ENCODE measurements at places on chromosomes 6 and 20.

GRCh38 chr20:58447511-58448391 lies 58.7 kb downstream of the VAPB start:
- DNase-seq, result peak; percentile 54

- DNase-seq, result no peak
These were observed 28.4 kb upstream of the BTN3A2 start for GRCh38 chr6:26336355-26337198.

GRCh38 chr6:140744659-140745320 lies 1370.3 kb upstream of the CITED2 start:
- DNase-seq, result no peak

DNA sequence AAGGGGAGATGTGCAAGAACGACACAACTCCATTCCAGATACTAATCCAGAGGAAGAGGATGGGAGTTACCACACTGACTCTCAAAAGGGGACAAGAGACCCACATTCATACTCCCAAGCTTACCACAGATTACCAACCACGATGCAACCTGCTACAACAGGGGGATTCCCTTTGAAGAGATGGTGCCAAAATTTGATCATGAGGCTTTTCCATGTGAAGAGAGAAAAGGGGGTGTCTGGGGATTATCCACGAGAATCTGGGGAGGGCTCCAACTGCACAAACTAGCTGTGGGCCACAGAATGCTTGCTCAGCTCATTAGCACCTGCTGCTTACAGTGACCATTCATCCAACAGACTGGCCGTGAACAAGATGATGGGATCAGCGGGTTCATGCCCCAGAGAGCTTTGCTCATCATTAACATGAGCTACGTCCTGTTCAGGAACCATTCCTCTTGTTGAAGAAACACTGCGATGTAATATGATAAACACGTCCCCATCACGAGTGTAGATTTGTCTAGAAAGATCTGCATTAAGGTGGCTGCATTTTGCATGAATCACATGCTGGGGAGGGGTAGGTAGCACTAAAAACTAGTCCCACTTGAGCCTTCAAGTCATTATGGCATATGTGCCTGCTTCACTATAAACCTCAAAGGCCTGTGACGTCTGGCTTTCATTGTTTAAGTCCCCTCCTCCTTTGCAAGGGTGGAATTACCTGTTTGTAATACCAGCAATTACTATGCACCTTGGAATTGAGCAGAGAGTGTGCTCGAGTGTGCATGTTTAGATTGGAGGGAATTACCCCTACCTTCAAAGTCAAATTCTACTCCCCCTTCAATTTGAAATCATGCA lies 4.0 kb downstream of the PLAGL2 start:
- no peak for DNase-seq

GRCh38 chr6:105177556-105177955 lies 2.3 kb downstream of the POPDC3 start:
- DNase-seq, result no peak

DNA sequence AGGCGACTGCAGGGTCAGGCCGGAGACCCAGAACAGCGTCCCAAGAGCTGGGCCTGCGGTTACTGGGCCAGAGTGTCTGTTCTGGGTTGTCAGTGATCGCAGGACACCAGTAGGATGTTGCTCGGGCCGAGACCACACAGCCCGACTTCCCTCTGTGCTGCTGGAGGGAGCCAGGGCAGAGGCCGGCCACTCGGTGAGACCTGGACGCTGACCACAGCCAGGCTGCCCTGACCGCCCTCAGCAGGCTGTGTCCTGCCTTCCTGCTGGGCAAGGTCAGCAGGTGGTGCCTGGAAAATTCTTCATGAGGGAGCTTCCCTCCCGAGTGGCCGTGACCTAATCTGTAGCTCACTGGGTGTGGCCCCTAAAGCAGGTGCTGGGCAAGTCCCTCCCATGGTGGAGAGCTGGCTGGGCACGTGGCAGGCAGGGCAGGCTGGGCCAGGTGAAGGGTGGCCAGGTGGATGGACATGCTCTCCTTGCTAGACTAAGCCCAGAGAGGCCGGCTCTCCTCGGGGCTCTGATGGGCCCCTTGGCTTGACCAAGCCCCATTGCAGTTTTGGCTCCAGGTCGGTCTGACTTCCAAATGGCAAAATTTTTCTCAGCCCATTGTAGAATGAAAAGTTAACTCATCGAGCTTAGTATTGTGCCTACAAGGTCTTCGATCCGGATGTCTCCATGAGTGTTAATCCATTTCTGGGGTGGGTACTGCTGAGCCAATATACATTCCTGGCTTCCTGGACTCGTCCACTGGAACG lies 1.9 kb downstream of the SLCO4A1 start:
- DNase-seq, result no peak
